ENCODE measurements at places on chromosomes 2 and 18.

DNA sequence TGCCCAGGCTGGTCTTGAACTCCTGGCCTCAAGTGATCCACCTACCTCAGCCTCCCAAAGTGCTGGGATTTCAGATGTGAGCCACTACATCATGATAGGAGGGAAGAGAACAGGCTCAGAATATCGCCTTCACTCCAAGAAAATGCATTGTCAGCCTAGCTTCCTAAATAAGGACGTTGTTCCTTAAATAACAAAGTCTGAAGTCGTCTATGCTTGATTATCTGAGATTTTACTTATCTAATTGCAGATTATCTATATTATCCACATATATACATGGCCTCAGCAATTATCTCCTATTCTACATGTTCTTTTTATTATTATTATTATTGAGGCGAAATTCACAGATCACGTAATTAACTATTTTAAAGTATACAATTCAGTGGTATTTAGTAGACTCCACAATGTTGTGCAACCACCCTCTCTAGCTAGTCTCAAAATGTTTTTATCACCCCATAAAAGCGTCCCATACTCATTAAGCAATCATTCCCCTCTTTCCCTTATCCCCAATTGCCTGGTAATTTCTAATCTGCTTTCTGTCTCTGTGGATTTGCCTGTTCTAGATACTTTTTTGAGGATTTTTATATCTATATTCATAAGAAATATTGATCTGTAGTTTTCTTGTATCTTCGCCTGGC, 95.1 kb upstream of the RFX8 start:
- no peak for DNase-seq

- DNase-seq, result no peak
These were observed 4.7 kb downstream of the OBSL1 start for GRCh38 chr2:219566640-219567039.

- DNase-seq, result no peak
These were observed 43.6 kb downstream of the PPM1B start for GRCh38 chr2:44212302-44212701.

GRCh38 chr2:233002829-233003657, 10.0 kb downstream of the NGEF start:
- DNase-seq, result no peak

DNA sequence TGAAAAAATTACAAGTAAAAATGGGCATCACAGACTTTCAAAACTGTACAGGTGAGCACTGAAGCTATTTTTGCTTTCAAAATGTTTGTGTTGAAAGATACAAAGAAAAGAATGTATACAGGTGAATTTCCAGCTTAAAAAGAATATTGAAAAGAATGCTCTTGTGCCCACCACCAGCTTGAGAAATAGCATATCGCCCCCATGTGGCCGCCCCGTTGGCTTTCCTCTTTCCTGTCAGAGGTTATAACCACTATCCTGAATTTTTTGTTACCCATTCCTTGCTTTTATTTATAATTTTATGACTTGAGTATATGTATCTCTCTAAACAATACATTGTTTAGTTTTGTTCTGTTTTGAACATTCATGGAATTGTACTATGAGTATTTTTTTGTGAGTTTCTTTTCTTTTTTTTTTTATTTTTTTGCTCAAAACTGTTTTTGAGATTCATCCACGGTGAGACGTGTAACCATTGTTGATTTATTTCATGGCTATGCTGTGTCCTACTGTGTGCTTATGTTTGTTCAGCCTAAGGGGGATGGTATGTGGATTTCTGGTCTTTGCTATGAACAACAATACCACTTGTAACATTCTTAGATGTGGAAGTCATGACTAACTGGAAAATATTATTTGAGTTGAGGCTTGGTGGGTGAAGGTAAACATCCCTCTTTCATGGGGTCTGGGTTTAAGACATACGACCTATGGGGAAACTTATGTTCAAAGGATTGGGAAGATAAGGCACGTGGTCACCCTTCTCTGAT, 11.6 kb downstream of the TRPM8 start:
- DNase-seq, result no peak

GRCh38 chr2:109486711-109487535, 126.8 kb downstream of the SEPTIN10 start:
- DNase-seq, result no peak

DNA sequence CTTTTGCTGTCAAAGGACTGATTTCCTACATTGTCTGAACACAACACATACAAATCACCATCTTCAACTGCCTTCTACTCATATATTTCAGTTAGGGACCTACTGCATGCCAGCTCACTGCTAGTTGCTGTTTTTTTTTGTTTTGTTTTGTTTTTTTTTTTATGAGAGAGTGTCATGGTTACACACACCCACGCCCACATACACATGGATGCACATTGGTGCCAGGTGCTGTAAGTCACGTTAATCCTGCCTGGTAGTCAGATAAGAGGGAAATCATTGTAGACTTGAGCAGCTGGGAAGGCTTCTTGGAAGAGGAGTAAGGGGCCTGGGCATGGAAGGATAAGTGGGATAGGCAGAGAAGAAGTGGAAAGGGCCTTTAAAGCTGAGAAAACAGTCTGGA, 209.9 kb downstream of the TDRD15 start:
- no peak for DNase-seq

DNA sequence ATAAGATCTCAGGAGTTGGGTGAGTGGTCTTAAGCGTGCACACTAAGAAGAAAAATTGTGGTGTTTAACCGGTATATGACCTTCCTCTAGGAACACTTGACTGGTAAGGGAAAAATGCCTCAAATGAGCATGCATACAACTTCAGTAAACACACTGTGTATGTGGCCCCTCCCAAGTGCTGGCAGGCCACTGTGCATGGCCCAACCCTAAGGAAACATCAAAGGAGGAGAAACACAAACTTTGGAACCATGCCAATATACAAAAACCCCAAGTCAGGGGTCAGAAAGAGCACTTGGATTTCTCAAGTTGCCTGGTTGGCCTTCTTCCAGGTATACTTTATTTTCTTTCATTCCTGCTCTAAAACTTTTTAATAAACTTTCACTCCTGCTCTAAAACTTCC, 308.9 kb upstream of the LRRTM4 start:
- no peak for DNase-seq

- no peak for DNase-seq
These were observed 56.6 kb upstream of the CYP26B1 start for GRCh38 chr2:72204156-72204785.

GRCh38 chr2:199751492-199752120, 99.4 kb downstream of the FTCDNL1 start:
- DNase-seq, result no peak

- DNase-seq, result no peak
These were observed 43.4 kb downstream of the PLCL1 start for GRCh38 chr2:197847651-197848401.

- DNase-seq, result no peak
These were observed 1077.3 kb upstream of the TMEFF2 start for GRCh38 chr2:193272011-193272410.

DNA sequence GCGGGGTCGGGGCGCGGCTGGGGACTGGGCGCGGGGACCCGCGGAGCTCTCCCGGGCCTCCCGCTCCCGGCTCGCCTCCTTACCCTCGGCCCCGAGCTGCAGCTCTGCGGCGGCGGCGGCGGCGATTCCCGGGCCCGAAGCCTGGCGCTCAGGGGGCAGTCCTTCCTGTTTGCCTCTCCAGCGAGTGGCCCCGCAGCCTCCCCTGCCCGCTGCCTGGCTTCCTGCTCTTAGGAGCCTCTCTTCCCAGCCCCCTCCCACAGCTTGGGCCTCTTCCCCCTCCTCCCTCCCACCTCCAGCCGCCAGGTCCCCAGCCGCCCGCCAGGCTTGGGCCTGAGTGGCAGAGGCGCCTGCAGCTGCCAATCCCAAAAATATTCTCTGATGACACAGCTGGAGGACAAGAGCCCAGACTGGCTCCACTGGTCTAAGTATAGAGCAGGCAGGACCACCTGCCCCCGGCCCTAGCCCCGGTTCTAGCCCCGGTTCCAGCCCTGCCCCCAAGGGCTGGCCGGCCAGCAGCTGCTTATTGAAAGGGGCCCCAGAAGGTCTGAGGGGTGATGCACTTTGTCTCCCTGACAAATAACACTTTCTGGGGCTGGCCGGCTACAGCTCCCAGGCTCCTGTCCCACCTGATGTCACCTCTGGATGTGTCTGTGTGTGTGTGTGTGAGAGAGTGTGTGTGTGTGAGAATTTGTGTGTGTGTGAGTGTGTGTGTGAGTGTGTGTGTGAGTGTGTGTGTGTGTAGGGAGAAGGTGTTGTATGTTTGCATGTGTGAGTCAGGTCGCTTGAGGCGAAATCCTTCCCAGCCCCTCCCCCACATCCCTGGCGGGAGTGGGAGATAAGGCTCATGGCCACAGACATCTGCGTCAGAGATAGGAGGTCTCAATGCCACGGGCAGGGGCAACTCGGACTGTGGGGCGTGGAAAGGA, at the start of gene OBSL1:
Gene OBSL1, minus strand, starts transcription at position 229 of the 926 bp plus-strand sequence. CDS start 307 bp downstream, outside the sequence.
- DNase-seq, result no peak

GRCh38 chr18:74513883-74514205, 17.7 kb downstream of the CNDP2 start:
- DNase-seq, result no peak

DNA sequence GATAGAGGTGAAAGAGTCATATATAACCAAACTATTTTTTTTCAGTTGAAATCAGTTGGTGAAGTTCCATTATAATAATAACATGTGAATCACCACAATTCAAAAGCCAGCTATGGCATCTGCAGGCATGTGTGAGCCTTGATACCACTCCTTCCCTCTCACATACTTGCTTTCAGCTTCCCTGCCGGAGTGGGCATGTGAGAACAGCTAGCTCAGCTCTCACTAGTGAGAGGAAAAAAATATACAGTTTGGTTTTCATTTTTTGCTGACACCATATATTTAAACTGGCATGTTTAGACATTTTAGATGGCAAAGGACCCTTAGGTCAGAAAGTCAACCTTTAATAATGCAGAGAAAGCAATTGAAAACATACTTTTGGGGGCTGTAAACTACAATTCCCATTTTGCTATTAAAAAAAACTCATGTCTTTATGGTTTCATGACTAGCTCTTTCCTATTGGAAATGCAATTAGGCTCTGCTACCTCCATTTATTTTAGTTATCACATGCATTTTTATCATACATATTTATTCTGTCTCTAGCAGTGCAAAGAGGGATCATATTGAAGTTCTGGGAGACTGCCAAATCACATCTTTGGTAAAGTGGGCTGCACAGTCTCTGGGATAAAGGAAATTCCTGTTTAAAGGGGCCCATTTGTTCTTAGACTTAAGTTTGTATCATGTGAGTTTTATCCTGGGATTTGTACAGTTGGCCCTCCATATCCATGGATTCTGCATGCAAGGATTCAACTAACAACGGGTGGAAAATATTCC, 33.2 kb upstream of the SLC40A1 start:
- DNase-seq, result no peak

DNA sequence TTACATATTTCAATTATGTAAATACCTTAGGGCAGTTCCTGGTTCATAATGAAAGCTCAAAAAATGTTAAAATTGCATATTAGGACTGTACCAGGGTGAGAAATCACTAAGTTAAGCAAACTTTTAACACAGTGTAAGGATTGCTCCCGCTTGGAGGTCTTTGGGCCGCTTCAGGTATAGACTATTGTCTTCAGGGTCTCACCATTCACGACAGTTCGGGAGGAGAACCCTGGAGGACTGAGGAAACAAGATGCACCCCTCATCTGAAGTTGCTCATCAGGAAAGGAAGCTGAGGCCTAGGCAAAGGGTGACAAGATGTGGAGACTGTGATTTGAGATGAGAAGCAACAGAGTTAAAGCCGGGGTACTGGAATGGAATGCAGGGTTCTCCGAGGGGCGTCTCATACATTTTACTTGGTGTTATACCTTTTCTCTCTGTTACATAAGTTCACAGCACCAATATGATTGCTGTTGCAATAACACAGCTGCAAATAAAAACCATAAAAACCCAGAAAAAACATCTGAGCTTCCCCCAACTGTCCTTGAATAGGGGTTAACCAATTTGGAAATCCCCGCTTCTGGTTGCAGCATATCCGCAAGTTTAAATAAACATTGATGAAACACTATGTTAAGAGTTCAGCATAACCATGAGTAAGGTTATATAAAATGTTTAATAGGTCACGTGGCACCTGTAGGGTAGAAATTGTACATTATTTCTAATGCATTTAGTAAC, 40.1 kb downstream of the FBXO48 start:
- DNase-seq, result no peak
